Right renal pelvis (tissue), 4 donors: ENCODE measurements at places on chromosomes 13 and 19. TPM values are rescaled to one million over a fixed set of nuclear protein-coding genes. Genes with fewer than 3 reads are reported as not detected.

Gene CEACAM7
- polyA plus RNA-seq: not detected

Gene KRTDAP
- polyA plus RNA-seq: 0.49 TPM

Gene GNG8
- polyA plus RNA-seq: 2.5 TPM

Gene PSG5
- not detected for polyA plus RNA-seq

Gene TUBB4A
- polyA plus RNA-seq: 38.9 TPM

Gene SMIM44
- polyA plus RNA-seq: not detected

- no peak for DNase-seq
Measured at GRCh38 chr19:33484226-33484774, 37.3 kb downstream of the PEPD start.

DNA sequence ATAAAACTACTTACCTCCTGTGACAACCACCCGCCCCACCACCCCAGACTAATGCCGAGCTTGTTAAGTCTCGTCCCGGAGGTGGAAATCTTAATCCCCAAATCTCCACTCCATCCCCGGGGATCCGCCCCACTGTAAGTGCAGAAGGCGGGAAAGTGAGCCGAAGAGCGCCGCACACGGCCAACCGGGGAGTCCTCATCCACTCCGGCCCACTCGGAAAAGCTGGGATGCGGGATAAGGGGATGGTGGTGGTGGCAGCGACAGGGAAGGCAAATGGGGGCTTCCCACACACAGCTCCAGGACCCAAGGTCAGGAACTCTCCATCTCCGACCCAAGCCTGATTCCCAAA is 621 bp downstream of the FBL start:
- no peak for DNase-seq

GRCh38 chr19:51399231-51399630 is 8.8 kb upstream of the C19orf84 start:
- DNase-seq: no peak

- no peak for DNase-seq
Measured at GRCh38 chr19:38799104-38799503, 10.1 kb downstream of the LGALS7B start.

DNA sequence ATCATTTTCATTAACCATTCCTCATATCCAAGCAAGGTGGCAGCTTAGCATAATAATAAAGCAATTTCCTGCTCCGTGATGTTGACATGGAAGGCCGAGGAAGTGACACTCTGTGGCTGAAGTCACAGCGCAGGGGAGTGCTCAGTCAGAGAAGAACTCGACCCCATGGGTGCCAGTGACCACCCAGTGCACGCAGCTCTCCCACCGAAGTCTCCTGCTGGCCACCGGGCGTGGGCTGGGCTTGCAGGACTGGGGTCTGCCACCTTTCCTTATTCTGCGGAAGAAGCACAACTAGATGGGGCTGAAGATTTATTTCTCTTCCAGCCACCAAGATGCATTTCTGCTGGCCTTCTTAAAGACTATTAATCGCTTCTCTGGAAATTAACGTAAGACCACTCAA is 132.1 kb upstream of the SPACA7 start:
- DNase-seq: no peak

DNA sequence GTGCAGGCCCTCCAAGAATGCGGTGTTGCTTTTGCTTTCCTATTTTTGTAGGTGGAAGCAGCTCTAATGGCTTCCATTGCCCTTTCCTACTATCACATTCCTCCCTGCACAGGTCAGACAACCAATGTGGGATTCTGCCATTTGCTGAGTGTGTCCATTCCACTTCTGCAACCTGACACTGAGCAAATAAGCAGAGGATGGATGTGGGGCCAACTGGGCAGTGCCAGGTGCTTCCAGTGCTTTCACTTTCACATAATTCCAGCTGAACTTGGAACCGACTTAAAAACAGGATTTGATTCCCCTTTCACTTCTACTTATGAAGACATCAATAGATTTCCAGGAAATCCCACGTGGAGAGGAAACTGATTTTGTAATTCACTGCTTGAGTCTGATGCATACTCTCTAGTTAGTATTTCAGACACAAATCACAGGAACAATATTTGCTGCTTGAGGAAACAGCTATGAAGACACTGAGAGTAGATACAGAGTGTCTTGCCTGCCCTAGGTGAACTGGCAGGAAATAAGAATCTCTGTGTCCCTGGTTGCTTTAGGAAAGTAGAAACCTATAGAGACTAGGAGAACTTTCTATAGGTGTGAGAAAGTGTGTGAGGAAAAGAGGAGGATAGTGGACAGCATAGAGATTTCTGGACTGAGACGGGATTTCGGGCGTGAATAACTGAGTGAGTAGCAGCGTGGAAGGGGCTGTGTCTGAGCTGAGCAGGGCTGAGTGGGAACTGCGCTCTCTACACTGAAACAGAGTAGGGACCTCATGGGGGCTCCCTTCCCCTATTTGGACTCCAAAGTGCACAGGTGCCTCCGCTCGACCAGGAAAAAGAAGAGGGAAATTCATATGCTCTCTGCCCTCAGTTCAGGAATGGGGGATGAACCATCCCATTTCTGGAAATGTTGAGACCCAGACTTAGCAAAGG is 22.5 kb downstream of the LGALS16 start:
- DNase-seq: no peak
